ENCODE measurements at places on chromosomes 12 and 14. TPM values are rescaled to one million over a fixed set of nuclear protein-coding genes. Genes with fewer than 3 reads are reported as not detected.

RILPL1 gene
- 14.2 TPM for total RNA-seq

GYS2 gene
- total RNA-seq: not detected

SMIM41 gene
- total RNA-seq: not detected

RASSF9 gene
- 0.18 TPM for total RNA-seq

TRIM9 gene
- under 0.01 TPM for total RNA-seq

SLC25A21 gene
- total RNA-seq: 0.90 TPM

M6PR gene
- 118 TPM for total RNA-seq

PSMC1 gene
- total RNA-seq: 325 TPM

DNA sequence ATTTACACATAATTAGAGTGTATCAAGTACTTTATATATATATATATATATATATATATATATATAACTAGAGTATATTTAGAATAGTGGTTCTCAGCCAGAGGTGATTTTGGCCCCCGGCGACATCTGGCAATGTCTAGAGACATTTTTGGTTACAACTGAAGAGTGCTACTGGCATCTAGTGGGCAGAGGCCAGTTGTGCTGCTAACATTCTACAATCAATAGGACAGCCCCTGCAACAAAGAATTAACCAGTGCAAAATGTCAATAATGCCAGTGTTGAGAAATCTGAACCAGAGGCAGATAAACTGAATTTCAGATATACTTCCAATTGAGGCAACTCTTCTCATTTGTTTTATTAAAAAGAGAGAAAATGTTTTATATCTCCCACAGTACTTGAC is 8.9 kb downstream of the GTF2A1 start:
- peak; percentile 17 for DNase-seq

DNA sequence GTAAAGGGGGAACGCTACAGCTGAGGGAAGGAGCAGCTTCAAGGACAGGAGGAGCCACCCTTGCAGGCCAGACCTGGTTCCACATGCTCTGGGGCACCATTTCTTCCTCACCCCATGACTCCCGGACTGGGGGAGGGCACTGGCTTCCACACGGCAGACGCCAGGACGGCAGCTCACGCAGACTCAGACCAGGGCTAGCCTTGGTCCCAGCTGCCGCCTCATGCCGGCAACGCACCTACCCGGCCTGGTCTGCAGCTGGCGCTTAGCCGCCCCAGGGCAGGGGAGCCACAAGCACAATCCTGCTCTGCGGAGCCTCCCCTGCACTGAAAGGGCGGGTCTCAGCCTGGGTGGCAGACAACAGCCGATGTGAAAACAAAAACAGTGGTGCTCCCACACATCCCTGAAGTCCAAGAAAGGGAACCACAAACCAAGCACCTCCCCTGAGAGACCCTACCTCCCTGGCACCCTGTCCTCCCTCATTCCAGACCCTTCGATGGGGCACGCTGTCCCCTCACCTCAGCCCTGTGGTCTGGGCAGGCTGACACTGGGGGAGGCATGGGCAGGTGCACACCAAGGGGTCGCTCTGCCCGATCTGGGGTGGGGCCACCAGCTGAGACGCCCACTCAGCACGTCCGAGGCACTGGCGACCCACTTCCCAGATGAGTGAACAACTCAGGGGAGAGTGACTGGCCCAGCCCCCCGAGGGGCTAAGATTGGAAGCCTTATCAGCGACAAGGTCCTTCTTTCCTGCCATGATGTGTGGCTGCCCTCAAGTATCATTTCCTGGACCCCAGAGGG is 65.0 kb downstream of the CHGA start:
- no peak for DNase-seq

DNA sequence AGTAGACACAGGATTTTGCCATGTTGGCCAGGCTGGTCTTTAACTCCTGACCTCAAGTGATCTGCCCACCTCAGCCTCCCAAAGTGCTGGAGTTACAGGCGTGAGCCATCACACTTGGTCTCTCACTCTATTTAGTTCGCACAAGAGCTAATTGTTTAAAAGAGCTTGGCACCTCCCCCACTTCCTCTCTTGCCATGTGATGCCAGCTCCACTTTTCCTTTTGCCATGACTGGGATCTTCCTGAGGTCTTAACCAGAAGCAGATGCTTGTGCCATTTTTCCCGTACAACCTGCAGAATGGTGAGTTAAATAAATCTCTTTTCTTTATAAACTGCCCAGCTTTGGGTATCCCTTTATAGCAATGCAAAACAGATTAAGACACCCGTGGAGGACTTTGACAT is 200.1 kb upstream of the FRMD6 start:
- DNase-seq: no peak

DNA sequence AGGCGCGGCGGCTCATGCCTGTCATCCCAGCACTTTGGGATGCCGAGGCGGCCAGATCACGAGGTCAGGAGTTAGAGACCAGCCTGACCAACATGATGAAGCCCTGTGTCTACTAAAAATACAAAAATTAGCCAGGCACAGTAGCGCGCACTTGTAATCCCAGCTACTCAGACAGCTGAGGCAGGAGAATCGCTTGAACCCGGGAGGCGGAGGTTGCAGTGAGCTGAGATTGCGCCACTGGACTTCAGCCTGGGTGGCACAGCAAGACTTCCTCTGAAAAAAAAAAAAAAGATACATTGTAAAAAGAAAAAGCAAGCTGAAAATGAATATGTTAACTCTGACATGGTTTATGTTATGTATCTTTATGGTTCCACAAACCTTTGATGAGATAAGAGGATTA is 33.6 kb downstream of the RPGRIP1 start:
- DNase-seq: no peak

DNA sequence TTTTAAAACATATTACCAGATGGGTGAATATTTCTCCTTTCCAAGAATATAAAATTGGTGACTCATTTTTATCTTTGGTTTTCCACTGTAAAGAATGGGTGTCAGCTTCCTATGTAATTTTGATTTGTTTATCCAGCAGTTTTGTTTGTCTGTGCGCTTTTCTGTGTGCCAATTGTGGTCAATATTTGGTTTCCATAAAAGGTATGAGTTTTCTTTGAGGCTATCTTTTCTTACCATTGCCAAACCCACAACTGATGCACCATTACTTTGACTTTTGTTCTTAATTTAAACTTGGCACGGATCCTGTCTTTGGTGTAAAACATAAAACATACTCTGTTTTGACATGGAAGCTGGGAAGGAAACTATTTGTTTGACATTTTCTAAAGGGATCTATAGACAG is 78.8 kb upstream of the NAV3 start:
- no peak for DNase-seq

DNA sequence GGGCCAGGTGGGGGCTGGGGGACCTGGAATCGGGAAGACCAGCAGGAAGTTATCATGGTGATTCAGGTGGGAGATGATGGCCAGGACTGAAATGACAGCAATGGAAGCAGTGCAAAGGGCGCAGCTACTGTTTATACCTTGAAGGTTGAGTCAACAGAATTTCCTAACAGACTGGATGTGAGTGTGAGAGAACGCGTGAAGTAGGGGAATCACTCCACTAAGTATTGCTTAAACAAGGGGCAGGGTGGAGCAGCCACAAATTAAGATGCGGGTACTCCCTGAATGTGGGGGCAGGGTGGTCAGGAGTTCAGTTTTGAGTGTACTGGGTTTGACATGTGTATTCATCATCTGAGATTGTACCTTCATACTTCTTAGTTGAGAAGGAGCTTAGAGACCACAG is 45.1 kb downstream of the MYF5 start:
- DNase-seq: peak; percentile 30

GRCh38 chr14:61238611-61239245 is 42.4 kb downstream of the TMEM30B start:
- DNase-seq: no peak

DNA sequence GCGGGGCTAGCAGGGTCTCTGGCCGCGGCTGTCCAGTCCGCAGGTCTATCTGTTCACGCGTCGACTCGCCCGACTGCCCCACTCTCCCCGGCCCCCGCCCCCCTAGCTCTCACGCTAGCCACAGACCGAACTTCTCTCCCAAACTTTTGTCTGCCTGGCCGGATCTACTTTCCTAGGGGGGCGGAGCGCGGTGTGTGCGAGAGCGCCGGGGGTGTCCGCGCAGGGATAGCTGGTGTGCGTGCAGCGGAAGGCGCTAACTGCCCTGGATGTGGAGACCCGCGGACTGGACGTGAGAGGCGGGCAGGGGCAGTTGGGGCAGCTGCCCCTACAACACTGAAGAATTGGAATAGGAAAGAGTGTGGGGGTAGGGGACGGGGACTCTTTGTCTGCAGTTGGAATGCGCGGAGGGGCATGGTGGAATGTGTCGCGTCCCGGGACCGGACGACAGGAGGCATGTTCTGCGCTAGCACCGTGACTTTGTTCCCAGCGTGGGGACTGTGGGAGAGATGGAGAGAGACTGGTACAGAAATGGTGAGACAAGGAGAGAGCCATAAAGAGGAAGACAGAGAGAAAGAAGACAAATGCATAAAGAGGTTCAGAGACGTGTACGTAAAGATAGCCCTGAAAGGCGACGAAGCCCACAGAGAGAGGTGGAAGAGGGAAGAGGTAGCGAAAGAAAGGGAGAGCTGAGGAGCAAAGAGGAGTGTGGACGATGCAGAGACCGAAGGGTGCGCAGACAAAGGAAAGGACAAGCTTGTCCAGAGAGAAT is at the start of gene AJUBA:
Gene AJUBA (minus strand): TSS at position 75 of the 769 bp plus-strand sequence. CDS start 285 bp downstream, outside the sequence.
- peak; percentile 92 for DNase-seq

DNA sequence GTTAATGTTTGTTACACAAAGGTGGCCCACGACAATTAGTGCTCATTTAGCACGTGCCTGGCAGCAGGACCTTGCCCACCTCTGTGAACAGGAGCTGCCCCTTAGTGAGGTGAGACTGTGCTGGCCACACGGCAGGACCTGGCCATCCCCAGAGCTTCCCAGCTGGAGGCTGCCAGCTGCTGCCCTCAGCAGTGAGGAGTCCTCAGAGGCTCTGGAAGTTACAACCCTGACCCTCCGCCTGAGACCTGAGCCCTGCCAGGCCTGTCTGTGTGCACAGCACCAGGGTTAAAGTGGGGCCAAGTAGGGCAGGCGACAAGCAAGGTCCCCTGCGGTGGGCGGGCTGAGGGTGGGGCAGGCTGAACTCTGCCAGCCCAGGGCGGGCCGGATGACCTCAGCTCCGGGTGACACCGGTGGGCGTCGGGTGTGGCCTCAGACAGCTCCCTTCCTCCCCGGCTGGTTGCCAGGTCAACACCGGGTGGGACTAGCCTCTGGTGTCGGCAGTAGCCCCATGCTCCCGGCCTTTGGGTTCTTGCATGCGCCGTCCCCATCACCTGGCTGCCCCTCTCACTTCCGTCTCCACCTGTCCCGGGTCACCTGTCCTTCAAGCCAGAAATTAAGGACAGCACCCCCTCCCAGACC is 9.2 kb upstream of the LBHD2 start:
- DNase-seq: no peak

- no peak for DNase-seq
Observed at GRCh38 chr12:49672301-49673217, 34.6 kb downstream of the FMNL3 start.

- DNase-seq: no peak
Observed at GRCh38 chr12:51669271-51669670, 78.2 kb downstream of the SCN8A start.

DNA sequence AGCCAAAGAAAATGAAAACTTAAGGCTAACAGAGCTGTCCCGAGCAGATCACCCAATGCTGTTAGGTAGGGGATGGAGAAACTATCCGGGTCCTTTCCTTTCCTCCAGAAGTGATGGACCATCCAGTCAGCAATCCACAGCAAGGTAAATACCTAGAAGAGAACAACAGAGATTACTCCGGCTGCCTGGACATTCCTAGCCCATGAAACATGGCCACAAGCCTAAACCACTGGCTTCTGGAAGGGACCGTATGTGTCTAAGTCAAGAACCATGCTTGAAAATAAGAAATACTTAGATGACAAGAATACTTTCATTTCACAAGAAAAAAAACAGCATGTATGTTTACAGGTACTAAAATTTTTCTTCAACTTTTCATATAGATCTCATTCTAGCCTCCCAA is 152.9 kb downstream of the SLC41A2 start:
- DNase-seq: peak; percentile 64
